T-cell (primary cell): ENCODE measurements at places on chromosomes 13 and 19. TPM values are rescaled to one million over a fixed set of nuclear protein-coding genes. Genes with fewer than 3 reads are reported as not detected.

CEACAM3 gene
- not detected for total RNA-seq

KIR2DL1 gene
- total RNA-seq, result not detected

OR4F17 gene
- not detected for total RNA-seq

ANGPTL8 gene
- not detected for total RNA-seq

OVOL3 gene
- not detected for total RNA-seq

FUT6 gene
- total RNA-seq, result 0.15 TPM

ITGBL1 gene
- not detected for total RNA-seq

TMEM86B gene
- 22.4 TPM for total RNA-seq
